D721Med (cell line): ENCODE measurements at places on chromosomes 11 and 22.

DNA sequence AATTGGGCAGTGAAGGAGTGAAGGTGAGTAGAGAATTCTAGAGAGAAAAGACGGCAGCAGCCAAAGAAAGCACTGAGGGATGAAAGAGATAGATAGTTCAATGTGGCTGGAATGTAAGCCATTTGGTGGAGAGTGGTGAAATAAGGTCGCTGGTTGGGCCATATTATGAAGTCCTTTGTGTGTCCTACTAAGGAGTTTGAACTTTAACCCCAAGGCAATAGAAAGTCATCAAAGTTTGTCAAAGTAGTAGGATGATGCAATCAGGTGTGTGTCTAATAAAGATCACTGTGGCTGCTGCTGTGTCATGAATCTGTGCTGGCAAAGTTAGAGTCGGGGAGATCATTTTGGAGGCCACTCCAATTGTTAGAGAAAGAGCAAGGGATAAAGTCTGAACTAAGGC is 18.7 kb downstream of the RNF121 start:
- no peak for DNase-seq

- no peak for DNase-seq
These were observed 4.3 kb downstream of the KIRREL3 start for GRCh38 chr11:126996036-126996804.

GRCh38 chr11:19664886-19665548 is 47.6 kb upstream of the NAV2 start:
- DNase-seq: no peak

- no peak for DNase-seq
These were observed 40.7 kb downstream of the SHANK2 start for GRCh38 chr11:71211631-71212030.

- no peak for DNase-seq
These were observed 1.5 kb upstream of the IGF2 start for GRCh38 chr11:2140411-2141400.

DNA sequence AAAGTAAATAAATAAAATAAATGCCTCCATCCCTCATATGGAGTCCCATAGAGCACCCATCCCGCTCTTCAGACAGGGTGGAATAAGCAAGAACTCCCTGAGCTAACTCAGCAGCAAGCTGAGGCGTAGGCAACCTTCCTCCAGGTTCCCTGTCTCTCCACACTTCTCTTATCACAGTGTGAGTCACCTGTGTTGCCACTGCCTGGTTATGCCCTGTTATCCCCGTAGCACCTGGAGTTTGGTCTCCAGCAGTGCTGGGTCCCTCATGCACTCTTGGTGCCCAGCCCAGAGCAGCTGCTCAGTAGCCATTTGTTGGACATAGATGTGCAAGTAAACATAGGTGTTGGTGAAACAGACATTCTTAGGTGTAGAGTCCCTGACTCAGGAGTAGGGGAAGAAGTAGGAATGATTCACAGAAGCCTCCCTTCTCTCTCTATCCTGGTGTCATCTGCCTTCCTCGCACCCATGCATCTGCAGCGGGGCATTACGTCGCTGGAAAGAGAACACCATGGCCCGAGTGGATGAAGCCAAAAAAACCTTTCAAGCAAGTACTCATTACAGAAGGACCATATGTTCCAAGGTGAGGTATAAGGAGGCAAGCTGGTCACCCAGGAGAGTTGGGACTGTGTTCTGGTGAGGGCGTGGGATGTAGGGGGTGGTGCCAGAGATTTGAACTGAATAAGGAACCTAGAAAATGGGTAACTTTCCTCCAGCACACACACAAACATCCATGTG is 56.0 kb downstream of the PISD start:
- DNase-seq: no peak

DNA sequence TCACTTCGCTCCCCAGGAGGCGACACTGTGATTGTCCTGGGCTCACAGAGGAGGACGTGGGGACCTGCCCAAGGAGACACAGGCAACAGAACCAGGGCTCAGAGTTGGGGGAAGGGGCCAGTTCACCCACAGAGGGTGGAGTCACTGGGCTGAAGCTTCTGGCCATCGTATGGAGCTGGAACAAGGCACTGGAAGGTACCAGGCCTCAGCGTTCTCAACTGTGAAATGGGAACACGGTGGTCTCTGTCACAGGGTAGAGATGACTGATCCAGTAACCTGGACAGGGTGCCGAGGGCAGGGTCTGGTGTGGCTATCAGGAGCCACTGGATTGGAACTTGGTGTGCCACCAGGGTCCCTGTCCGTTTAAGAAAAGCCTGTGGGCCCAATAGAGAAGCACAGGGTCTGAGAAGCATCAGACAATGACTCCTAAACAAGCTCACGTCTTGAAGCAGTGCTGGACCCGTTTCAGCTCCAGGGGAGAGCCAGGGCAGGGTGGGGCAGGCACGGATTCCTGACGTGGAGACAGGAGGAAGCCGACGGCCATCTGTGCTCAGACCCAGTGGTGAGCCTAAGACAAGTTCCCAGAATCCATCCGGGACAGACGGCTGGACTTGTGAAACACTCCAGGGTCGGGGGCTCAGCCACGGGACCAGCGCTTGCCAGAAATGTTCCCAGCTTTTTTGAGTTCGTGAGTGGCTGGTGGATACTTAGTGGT is 25.0 kb upstream of the KCNQ1OT1 start:
- no peak for DNase-seq

- peak; percentile 83 for DNase-seq
These were observed 1.3 kb upstream of the TM7SF2 start for GRCh38 chr11:65110354-65110861.

GRCh38 chr11:26820739-26821138 is 98.9 kb upstream of the SLC5A12 start:
- DNase-seq: no peak

DNA sequence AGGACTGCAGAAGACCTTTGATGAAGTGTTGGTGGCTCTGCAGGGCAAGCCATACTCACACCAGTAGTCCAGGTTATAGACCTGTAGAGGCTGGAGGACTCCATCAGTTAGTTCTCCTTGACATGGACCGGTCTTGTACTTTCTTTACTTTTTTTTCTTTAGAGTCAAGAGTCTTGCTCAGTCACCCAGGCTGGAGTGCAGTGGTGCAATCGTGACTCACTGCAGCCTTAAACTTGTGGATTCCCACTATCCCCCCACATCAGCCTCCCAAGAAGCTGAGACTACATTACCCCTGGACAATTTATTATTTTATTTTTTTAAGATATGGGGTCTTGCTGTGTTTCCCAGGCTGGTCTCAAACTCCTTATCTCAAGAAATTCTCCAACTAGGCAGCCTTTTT is 49.6 kb upstream of the E2F8 start:
- no peak for DNase-seq

DNA sequence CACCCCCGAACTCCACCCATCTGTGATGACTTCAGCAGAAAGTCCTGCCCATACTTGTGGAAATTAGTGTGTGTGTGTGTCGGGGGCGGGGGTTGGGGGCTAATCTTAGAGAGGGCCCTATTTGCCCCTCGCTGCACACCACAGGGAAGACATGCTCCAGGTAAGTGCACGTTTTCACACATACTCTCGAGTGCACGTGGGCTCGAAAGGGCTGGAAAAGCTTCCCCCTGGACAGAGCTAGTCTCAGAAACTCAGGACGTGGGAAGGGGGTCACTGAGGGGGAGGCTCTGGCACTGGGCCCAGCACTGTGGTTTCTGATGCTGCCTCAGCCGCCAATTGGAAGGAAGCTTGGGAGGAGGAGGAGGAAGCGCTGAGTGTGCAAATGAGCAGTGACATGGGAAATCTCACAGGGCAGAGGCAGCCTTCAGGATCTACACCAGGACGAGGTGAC is 40.7 kb upstream of the CD82 start:
- no peak for DNase-seq

DNA sequence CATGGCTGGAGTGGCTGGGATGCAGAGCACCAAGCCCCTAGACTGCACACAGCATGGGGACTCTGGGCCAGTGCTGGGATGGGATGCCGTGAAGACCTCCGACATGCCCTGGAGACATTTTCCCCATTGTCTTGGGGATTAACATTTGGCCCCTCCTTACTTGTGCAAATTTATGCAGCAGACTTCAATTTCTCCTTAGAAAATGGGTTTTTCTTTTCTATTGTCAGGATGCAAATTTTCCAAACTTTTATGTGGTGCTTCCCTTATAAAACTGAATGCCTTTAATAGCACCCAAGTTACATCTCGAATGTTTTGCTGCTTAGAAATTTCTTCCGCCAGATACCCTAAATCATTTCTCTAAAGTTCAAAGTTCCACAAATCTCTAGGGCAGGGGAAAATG is 29.2 kb downstream of the RSF1 start:
- no peak for DNase-seq

GRCh38 chr11:69443138-69443967 is 38.1 kb upstream of the LINC01488 start:
- no peak for DNase-seq

DNA sequence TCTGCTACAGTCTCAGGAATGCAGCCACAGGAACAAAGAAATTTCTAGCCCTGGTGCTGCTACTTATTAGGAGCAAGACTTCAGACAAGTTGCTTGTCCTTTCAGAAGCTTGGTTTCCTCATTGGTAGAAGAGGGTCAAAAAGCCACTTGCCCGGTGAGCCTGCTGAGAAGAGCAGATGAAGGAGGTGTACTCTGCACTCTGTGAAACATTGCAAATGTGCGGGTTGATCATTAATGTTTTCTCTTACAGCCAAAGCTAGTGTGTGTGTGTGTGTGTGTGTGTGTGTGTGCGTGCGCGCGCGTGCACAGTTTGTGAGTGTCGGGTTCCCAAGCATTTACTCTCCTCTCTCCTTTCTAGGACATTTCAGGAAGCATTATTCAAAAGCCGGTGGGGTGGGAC is 86.3 kb upstream of the NNMT start:
- no peak for DNase-seq

- DNase-seq: no peak
These were observed 1128.8 kb upstream of the CCDC90B start for GRCh38 chr11:84414920-84415319.

GRCh38 chr22:39466228-39467006 is 9.6 kb downstream of the MGAT3 start:
- no peak for DNase-seq

GRCh38 chr11:61828629-61829407 is 718 bp downstream of the FADS2 start:
- DNase-seq: no peak

- no peak for DNase-seq
These were observed 203.7 kb upstream of the DDI1 start for GRCh38 chr11:103832762-103833161.

DNA sequence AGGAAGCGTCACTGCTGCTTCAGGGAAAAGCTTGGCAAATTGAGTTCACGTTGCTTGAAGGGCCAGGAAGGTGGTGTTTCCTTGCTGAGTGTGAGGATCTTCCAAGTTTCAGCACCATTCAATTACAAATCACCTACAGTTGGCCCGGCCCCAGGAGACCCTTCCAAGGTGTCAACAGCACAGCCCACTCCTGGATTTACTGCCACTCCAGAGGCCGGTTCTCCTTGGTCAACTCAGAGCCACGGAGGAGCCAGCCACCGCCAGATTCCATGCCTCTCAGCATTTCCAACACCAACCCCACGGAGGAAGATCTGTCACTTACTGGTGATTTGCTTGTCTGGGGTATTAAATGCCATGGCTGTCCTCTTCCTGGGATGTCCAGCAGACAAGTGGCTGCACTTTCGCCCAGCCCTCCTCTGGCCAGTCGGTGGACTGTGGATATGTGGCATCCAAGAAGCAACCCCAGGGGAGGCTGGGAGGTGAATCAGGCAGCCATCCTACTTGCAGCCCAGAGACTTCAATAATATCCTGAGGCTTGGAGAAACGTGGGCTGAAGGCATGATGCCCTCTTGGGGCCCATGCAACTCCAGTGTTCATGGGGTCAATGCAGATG is 74.1 kb upstream of the SHANK2 start:
- no peak for DNase-seq

DNA sequence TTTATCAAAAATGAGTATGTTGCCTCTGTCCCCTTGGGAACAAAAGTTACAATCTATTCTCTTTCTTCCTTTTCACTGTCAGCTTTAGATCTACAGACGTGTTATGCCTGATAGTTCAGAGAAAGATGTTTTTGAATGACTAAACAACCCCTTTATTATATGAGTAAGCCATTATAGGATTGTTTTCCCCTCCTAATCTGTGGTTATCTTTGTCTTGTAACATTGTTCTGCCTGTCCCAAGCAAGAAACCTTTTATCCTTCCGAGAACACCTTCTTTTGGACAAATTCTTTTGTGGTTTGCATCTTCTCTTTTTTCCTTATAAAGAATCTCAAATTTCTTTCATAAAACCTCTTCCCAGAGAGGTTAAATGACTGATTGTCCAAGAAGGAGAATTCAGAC is 208.4 kb downstream of the DDX10 start:
- no peak for DNase-seq

GRCh38 chr11:61725781-61726231 is 26.6 kb upstream of the MYRF start:
- no peak for DNase-seq

DNA sequence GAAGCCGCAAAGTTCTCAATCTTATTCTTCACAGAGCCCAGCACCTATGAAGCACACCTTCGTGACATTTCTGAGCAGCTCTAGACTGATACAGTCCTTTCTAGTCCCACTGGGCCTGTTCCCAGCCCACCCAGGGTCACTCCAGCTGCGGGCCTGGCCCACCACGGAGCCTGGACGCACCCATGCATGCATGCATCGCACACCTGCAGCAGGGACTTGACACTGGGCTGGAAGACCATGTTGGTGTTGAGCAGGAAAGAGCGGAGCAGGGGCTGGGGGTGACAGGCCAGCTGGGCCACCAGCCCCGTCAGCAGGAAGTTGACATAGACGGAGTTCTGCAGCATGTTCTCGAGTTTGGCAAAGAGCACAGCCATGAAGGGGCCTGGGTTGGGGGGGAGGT is 9.2 kb downstream of the C11orf42 start:
- DNase-seq: no peak

GRCh38 chr22:19429950-19430889 is 1.3 kb downstream of the HIRA start:
- no peak for DNase-seq

DNA sequence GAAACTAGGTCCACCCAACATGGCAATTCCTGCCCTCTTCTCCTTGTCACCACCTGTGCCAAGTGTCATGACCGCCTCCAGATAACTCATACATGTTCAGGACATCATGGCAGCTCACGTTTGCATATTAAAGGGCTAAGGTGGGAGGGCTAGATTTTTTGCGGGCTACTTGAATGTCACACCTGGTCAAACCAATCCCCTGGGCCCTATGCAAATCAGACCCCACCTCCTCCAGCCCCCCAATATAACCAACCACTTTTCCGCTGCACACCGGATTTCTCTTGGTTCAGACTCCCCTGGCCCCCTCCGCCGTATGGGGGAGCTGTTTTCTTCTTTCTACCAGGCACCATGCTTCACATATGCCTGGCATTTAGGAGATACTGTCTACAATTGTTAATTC is 12.6 kb downstream of the UPB1 start:
- DNase-seq: no peak

DNA sequence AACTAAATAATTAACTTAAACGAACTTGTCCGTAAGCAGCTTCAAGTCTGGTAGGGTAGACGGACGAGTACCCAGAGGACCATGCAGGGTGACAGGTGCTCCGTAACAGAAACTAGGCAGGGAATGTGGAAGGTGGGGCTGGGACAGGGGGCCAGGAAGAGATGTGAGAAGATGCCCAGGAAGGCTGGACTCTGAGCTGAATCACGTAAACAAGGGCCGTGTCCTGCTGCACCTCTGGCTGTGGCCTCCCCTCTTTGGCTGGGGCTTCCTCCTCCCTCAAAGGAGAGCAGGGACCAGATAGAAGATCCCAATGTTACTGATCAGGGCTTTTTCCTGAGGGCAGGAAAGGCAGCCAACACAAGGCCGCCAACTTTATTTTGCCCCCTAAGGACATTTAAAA is 47.9 kb downstream of the PACSIN2 start:
- no peak for DNase-seq

- no peak for DNase-seq
These were observed 48.1 kb downstream of the EP300 start for GRCh38 chr22:41140365-41140957.
